ENCODE measurements at places on chromosomes 4 and X.

GRCh38 chr4:166049036-166049435 lies 176.0 kb downstream of the TLL1 start:
- DNase-seq = no peak

DNA sequence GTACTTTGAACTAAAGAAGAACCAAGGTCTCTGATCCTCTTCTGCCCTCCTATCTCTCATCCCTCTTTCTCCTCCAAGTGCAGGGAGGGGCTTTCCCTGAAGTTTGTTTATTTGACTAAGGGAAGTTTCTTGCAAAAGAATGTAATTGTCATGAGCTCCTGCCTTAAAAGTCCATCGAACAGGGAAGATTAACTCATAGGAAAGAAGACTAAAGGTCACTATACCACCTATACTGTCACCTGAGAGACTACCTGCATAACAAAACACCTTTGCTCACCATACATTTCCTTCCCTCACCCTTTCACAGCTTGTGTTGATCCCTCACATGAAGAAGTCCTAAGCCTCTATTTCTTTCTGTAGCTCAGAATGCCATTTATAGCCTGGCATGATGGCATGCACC lies 59.4 kb upstream of the C4orf54 start:
- no peak for DNase-seq

GRCh38 chrX:9586992-9587392 lies 122.1 kb downstream of the TBL1X start:
- no peak for DNase-seq

- DNase-seq = peak; percentile 74
These were observed 132.5 kb downstream of the ARHGAP6 start for GRCh38 chrX:11533199-11533651.

DNA sequence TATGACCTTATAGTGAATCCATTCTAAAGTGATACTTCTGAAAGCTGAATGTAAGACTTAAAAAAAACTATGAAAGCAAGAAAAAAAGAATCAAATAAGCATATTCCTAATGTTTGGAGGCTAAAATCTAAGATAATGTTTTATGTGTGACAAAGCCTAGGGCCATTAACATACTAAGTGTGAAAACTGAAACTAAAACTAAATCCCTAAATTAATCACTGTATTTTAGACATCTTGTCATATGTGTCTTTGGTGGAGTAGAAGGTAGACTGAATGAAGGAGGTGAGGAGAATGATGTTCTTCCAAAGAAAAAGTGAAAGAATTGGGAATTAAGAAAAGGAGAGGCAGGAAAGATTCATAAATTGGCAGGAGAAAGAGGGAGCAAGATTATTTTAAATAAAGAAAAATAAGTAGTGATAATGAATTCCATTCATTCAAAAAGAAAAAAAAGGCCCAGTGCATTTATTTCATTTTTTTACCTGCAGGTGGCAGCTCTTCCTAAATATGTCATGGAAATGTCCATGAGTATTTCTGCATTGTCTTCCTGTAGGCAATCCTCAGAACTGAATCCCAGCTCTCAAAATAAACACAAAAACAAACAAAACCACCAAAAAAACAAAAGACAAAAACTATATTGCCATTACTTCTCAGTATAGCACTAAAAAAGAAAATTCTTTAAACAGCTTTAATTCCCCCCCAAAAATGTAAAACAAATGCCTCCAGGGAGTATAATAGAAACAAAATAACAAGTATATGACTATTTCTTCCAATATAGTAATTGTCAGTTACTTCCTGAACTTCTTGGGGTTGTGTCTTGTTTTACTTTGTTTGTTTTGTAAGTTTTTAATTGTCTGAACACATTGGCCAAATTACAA lies 17.0 kb upstream of the AP1AR start:
- peak; percentile 30 for DNase-seq

DNA sequence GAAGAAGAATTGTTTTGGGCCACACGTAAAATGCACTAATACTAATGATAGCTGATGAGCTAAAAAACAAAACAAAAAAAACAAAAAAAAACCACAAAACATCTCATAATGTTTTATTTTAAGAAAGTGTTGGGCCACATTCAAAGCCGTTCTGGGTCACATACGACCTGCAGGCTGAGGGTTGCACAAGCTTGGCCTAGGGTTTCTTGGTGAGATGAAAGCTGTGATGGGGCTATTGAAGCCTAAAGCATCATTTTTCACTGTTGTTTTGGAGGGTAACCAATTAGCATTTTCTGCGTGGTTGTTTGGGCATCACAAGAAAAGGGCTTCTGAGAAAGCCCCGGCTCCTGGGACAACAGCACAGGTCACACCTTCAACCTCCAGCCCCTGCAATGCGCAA lies 42.5 kb upstream of the ZNF157 start:
- DNase-seq = no peak

- DNase-seq = no peak
These were observed 97.1 kb upstream of the BMPR1B start for GRCh38 chr4:94660614-94661013.

DNA sequence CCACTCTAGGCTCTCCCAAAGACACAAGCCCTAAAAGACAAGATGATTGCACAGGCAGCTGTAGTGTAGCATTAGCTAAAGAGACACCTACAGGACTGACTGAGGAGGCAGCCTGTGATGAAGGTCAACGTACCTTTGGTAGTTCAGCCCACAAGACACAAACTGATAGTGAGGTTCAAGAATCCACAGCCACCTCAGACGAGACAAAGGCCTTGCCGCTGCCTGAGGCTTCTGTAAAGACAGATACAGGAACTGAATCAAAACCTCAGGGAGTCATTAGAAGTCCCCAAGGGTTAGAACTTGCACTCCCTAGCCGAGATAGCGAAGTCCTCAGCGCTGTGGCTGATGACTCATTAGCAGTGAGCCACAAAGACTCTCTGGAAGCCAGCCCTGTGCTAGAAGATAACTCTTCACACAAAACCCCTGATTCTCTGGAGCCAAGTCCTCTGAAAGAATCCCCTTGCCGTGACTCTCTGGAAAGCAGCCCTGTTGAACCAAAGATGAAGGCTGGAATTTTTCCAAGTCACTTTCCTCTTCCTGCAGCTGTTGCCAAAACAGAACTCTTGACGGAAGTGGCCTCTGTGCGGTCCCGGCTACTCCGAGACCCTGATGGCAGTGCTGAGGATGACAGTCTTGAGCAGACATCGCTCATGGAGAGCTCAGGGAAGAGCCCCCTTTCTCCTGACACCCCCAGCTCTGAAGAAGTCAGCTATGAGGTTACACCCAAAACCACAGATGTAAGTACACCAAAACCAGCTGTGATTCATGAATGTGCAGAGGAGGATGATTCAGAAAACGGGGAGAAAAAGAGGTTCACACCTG lies 306.3 kb downstream of the ANK2 start:
- peak; percentile 92 for DNase-seq

DNA sequence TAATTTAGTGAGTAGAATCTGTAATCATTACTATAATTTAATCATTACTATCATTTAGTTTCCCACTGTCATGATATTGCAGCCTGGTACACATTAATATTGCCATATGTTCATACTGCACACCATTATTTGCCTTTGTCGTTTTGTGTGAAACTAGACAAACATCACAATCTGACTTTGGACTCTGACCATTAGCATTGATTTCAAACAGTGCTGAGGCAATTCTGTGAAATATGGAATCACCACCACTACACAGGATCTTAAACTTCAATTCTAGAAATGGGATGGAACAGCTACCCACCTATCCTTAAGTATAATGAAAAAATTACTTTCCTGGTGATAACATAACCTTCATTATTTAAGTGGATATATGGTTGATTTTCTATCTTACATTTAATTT lies 98.3 kb downstream of the SORBS2 start:
- DNase-seq = no peak

- DNase-seq = no peak
These were observed 118.5 kb upstream of the NPFFR2 start for GRCh38 chr4:71913275-71913674.

GRCh38 chr4:15690020-15690809 lies 8.6 kb downstream of the FAM200B start:
- DNase-seq = peak; percentile 72

GRCh38 chr4:41431276-41431675 lies 106.7 kb upstream of the LIMCH1 start:
- no peak for DNase-seq

DNA sequence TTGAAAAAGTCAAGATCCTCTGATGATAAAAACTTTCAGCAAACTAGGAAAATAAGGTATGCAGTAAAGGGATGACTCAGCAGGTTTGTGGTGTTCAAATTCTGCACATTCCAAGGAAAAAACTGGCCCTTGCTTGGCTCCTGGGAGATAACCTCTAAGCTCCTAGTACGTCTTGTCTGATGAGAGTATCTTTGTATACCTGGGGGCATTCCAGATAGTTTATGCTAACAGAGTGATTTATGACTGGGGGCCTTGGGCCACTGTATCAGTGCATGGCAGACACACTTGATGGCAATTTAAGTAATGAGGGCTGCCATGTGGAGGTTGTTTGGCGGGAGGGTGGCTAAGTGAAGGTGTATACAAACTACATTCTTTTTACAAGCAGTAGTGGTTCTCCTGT lies 56.9 kb downstream of the NSG1 start:
- DNase-seq = peak; percentile 40

- DNase-seq = no peak
These were observed 11.7 kb downstream of the MSX1 start for GRCh38 chr4:4871242-4871572.

DNA sequence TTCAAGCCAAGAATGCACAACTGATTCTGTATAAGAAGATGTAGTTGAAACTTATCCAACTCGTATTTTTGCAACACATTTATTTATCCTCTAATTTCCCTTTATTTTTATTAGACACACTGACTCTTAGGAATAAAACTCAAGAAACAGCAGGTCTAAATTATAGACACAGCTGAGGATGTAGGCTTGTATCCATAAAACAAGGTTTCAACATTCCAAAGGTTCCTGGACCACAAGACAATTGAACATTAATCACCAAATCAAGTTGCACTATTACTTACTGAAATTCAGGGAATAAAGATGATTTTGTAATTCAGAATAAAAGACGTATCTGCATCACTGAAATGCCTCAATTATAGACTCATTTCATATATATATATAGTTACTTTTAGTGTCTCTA lies 683.5 kb upstream of the GRIA3 start:
- DNase-seq = no peak

DNA sequence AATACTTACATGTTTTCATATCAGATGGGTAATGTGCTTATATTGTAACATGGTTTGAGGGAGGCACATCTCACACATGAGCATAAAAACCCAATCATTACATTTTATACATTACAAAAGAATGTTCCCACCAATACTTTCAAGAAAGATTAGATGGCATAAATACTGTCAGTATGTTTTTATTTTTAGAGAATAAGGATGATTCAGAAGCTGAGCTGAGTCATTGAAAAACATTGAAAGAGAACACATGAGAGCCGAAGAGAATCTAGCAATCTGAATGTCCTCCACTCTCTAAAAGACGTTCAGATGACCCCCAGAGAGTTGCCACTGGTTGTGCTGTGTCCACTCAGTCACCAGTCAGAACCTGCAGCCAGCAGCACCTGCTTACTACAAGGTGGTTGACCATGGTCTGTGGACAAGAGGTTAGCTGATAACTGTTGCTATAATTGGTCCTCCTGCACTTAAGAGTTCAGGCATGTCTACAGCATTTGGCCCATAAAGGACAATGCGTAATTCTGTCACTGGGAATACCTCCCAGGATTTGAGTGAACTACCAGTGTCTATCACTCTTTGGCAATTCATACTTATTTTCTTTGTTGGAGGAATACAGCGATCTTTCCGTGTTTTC lies 382.2 kb upstream of the IGFBP7 start:
- DNase-seq = no peak

DNA sequence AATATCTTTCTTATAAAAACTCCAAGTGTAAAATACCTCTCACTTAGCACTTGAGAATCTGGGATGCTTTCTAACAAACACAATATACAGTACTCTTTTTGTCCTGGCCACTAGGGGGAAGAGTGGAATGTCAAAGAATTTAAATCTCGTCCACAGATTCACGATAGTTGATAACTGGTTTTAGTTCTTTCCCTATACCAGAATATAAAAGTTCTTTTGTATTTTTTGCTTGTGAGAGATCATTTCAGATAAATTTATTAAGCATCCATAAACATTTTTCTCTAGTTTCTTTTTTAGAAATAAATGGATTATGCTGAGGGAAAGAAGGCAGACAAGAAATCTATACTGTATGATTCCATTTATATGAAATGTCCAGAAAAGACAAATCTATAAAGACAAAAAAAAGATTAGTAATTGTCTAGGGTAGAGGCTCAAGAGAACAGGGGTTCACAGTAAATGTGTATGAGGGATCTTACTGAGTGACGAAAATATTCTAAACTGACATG lies 50.4 kb downstream of the MGARP start:
- DNase-seq = peak; percentile 34

DNA sequence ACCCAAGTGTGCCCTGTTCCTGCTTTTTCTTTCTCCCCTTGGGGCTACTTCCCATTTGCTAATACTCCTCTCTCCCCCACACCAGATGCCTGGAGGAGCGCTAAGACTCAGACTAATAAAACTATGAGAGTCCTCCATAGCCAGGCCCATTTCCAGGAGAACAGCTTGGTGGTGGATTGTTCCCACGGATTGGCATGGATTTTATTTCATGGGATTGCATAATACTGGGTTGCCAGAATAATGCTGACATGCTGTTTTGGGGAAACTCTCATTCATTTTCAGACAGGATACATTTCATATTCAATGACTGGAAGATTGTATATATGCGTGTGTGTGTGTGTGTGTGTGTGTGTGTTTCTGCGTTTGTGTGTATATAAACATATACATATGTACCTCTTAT lies 447.5 kb upstream of the PITX2 start:
- no peak for DNase-seq

DNA sequence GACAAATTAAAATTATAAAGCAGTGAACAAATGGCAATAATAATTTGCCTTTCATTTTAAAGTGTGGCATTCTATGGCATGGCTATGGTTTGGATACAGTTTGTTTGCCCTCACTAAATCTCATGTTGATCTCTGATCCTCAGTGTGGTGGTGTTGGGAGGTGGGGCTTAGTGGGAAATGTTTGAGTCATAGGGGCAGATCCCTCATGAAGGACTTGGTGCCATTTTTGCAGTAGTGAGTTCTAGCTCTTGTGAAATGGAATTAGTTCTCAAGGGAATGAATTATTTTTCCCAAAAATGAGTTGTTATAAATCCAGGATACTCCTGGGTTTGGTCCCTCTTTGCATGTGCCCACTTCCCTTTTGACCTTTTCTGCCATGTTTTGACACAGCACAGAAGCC lies 181.4 kb downstream of the AMELX start:
- no peak for DNase-seq

DNA sequence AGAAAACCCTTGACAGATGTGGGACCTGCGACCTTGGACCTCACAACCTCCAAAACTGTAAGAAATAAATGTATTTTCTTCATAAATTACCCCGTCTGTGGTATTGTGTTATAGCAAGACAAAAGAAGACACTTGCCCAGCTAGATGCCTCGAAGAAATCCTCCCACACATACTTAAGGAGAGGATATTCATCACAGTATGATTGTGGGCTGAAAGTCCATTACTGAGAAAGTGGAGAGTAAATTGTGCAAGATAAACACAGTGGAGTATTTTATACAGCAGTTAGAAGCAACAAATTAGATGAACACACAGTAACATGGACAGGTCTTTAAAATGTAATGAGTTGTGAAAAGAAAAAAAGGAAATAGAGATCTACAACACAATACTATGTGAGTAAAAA lies 25.8 kb upstream of the PLA2G12A start:
- DNase-seq = no peak
